Activated CD4-positive, alpha-beta T cell treated with anti-CD3 and anti-CD28 coated beads for 48 hours (primary cell): ENCODE measurements at places on chromosomes 2 and 18.

GRCh38 chr2:143730155-143730952 is 601.1 kb downstream of the ARHGAP15 start:
- peak; percentile 18 for DNase-seq

DNA sequence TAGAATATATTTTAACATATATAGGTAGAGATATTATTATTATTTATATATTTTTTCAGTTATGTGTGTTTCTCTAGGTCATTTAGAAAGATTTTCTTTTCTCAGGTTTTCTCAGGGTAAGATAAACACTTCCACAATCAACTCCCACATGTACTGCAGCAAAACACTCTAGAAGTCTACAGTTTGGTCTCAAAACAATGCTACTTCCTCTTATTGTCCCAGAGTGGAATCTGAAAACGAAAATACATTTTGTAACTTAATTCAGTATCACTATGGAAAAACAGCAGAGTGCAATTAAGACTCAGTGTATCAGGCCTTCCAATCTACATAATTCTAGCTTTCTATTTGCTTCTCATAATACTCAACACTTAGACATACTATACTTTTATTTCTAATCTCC is 190.1 kb upstream of the SLC35G4 start:
- DNase-seq: no peak

- DNase-seq: no peak
Observed at GRCh38 chr2:9263428-9263827, 56.8 kb downstream of the ASAP2 start.

DNA sequence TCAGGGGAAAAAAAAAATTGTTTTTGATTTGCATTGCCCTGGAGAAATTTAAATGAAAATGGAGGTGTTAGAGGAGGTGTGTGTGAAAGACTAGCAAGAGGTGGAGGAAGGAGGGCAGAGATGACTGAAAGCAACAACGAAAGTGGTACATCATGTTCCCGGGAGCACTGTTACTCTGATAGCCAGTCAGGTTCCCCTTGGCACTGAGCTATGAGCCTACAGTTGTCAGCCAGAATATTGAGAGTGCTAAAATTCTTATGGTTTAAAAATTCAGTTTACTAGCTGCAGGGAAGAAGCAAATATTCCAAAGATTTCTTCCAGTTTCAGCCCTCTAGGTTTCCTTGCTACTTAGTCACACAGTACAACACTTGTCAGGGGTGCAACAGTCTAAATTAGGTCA is 366.7 kb upstream of the DLGAP1 start:
- no peak for DNase-seq

DNA sequence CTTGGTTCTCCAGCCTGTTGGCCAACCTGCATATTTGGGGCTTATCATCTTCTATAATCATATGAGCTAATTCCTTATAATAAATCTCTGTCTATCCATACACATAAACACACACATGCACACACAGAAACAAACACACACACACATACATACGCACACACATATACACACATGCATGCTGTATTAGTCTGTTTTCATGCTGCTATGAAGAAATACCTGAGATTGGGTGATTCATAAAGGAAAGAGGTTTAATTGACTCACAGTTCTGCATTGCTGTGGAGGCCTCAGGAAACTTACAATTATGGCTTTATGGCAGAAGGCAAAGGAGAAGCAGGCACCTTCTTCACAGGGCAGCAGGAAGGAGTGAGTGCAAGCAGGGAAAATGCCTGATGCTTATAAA is 707.4 kb upstream of the CDH2 start:
- no peak for DNase-seq
